Fibroblast of villous mesenchyme (primary cell): ENCODE measurements at places on chromosomes 12 and 14. TPM values are rescaled to one million over a fixed set of nuclear protein-coding genes. Genes with fewer than 3 reads are reported as not detected.

DNA sequence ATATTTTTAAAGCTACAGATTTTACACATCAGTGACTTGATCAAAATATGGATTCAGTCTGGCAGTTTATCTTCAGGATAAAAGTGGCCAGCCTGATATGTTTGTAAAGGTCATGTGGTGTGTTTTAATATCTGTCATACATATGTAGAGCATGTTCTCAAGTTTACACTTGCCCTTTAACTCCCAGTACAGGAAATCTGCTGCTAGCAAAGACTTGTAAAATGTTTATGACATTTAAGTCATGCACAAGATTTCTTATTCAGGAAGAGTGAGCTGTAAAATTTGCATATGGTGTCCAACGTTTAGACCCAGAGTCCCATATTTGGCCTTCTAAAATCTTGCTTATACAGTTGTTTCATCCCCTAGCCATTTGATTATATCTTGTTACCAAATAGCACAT is 197.5 kb upstream of the FLRT2 start:
- peak; percentile 45 for DNase-seq

PLEKHD1 gene
- total RNA-seq, result under 0.01 TPM in 1 of 2 replicates, not detected in the other

- peak; percentile 33 for DNase-seq
Observed at GRCh38 chr14:99389174-99389826, 91.4 kb downstream of the SETD3 start.

GPX2 gene
- total RNA-seq, result not detected in 2 replicates

- no peak for DNase-seq
Observed at GRCh38 chr14:38206689-38207376, 871 bp upstream of the SSTR1 start.

GRCh38 chr14:76268700-76269099 is 107.2 kb upstream of the ESRRB start:
- DNase-seq, result no peak

DNA sequence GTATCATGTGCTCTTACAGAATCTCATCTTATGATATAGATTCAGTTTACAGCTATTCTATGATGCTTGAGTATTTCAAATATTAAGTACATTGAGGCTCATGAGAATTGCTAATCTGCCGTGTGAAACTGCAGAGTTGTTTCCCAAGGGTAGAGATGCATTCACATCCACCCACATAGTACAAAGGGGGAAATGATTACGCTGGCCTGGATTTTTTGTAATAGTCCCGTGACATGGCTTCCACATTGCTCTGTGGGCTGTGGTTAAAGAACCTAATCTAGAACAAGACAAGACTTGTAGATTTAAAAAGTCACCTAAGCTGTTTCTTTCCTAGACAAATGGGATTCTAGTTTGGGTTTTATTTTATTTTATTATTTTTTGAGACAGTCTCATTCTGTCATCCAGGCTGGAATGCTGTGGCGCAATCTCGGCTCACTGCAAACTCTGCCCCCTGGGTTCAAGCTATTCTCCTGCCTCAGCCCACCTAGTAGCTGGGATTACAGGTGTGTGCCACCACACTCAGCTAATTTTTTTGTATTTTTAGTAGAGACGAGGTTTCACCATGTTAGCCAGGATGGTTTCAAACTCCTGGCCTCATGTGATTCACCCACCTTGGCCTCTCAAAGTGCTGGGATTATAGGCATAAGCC is 13.0 kb upstream of the RIOX1 start:
- DNase-seq, result no peak

DNA sequence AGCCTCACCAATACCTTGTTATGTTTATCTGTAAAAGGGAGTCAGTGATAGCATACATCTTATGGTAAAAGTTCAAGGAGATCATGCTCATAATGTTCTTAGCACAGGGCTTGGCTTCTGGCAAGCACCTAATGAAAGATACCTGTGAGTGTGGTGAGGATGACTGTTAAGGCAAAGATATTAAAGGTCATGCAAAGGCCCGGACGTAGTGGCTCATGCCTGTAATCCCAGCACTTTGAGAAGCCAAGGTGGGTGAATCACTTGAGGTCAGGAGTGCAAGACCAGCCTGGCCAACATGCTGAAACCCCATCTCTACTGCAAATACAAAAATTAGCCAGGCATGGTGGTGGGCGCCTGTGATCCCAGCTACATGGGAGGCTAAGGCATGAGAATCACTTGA is 425.9 kb upstream of the TBX3 start:
- no peak for DNase-seq

DNA sequence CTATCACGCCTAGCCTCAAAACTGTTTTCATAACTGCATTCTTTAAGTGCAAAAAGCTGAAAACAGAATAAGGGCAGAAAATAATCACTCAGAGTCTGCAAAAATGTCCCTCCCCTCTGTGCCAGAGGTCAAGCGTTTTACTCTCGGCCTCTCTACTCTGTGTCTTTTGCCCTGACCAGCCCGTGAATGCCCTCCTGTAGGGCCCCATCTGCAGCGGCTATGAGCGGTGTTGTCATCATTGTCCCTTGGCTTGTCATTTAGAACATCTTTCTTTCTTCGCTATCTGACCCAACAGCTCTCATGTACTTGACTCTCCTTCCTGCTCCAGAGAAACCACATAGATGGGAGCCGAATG is 21.7 kb downstream of the ELK3 start:
- DNase-seq, result no peak

DNA sequence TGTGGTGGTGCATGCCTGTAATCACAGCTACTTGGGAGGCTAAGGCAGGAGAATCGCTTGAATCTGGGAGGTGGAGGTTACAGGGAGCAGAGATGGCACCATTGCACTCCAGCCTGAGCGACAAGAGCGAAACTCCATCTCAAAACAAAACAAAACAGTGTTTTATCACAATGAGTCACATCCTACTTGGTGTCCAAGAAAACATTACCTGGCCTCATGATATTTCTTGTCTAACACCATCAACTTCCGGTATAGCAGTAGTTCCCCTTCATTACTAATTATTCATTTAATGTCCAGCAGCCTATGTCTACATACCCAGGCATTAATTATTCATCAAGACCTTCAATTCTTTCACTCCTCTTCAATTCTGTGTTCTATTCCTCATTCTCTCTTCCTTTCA is 115.5 kb downstream of the CCDC59 start:
- no peak for DNase-seq

PPP1R1A gene
- not detected in 2 replicates for total RNA-seq

ANKRD33 gene
- total RNA-seq, result not detected in 2 replicates

DNA sequence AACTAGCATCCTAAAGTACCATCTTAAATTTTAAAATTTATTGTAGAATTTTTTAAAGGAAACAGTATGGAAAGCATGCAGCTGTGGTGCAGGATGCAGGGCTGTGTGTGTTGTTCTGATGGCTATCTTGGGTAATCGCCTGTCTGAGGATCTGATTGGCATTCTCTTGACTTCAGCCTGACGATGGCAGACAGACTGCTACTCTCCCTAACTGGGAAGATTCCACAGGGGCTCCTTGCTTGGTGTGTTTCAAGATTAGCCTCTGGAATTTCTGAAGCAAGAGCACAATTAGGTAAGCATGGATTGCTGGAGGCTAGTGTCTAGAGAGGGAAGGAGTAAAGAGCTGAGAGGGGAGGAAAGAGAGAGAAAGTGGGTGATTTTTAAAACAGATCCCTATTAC is 696.8 kb upstream of the LRFN5 start:
- DNase-seq, result no peak

DNA sequence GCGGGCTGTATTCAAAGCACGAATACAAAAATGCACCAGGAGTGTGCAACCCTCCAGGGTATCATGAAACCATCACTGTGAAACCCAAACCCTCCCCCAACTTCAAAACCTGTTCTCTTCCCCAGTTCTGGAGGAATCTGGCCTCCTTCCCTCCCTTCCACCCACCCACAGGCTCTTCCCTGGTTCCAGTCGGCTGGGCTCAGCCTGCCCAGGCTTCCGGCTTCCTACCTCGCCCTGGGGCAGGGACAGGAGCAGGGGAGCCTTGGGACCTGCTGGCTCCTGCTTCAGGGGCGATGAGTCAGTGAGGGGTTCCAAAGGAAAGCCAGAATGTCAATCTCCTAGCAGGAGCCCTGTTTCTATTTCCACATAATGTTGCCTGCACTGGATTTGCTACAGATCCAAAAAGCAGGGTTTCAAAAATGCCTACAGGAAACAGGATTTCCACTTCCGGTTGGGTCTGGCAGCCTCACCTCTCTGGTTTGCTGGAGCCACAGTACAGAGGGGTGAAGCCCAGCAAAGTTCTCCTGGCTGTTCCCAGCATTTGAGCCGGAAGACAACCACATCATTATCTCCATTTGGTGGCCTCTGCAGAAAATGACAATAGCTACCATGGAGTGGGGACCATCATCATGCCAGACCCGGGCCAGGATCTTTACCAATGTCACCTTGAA is 278.3 kb downstream of the DPF3 start:
- DNase-seq, result peak; percentile 39

DNA sequence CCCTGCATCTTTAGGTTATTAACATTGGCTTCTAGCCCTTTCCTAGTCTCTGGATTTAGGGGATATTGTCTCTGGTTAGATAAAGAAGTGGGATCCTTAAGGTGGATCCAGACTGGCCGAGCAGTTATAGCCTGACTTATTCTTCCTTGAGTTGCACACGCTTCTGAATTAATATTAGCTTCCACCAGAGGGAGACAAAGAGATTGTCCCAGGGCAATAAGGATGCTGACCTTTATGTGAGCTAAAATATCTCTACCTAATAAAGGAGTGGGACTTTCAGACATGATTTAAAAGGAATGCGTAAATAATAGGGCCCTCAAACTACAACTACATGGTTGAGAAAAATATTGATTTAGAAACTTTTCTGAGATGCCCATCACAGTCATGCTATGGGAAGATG is 139.7 kb downstream of the SLCO1B3 start:
- peak; percentile 2 for DNase-seq

INHBC gene
- under 0.01 TPM in 1 of 2 replicates, not detected in the other for total RNA-seq

FSCB gene
- under 0.01 TPM in 1 of 2 replicates, not detected in the other for total RNA-seq

GRCh38 chr12:94783862-94784261 is 133.5 kb upstream of the TMCC3 start:
- DNase-seq, result peak; percentile 85

GRCh38 chr14:33163600-33163999 is 224.9 kb downstream of the NPAS3 start:
- DNase-seq, result no peak

PLA2G1B gene
- total RNA-seq, result not detected in 2 replicates

DNA sequence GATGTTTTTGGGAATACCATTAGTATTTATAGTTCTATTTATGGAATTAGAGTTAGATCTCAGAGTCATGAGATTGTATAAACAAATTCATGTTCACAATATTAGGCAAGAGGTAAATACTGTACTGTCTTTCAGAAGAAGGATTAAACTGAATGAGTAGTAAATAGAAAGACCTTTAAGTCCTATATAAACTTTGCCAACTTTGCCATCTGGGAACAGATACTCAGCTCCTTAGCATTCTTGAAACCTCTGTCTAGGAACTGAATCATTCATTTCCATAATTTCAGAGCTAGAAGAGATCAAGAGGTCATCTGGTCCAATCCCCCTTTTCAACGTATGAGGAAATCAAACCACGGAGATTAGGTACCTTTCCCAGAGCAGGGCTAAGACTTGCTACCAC is 141.1 kb downstream of the CAND1 start:
- DNase-seq, result no peak

GRCh38 chr12:2401040-2401439 is 348.3 kb downstream of the CACNA1C start:
- no peak for DNase-seq

DNA sequence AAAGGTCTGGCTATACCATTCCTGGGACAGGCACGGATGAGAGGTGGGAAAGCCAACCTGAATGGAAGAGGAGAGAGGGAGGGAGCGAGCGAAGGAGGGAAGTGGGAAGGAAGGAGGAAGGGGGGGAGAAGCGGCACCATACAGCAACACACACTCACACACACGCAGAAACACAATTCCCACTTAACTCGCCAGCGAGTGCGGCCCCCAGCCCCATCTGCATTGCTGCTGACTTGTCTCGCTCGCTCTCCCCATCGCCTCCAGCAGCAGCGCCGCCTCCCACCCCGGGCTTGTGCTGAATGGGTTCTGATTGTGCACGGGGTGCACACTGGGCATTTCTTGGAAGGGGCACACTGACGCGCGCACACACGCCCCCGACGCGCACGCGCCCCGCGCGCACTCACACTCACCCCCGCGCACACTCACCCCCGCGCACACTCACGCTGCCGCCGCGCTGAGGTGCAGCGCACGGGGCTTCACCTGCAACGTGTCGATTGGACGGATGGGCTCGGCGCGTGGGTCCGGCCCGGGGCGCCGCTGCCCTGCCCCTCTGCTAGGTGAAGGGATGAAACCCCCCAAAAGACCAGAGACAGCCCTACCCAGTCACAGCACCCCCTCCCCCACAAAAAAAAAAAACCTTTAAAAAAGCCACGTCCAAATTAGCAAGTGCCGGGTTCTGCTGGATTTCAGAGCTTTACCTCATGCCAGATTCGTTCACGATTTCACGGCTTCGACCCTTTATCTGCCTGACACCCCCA is 685 bp downstream of the GRIN2B start:
- DNase-seq, result no peak

DNA sequence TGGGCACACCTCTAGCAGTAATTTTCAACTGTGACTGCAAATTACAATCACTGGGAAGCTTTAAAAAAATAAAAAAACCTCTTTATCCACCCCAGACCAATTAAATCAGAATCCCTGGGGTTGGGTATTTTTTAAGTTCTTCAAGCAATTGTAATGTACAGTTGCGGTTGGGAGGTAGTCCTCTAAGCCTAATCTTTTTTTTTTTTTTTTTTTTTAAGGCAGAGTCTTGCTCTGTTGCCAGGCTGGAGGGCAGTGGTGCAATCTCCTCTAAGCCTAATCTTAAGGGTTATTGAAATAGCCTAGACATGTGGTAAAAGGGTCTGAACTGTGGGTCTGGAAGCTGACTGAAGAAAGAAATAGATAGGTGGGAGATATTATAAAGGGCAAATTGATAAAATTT is 230.5 kb downstream of the AKAP6 start:
- DNase-seq, result peak; percentile 80

MIP gene
- not detected in 2 replicates for total RNA-seq

DNA sequence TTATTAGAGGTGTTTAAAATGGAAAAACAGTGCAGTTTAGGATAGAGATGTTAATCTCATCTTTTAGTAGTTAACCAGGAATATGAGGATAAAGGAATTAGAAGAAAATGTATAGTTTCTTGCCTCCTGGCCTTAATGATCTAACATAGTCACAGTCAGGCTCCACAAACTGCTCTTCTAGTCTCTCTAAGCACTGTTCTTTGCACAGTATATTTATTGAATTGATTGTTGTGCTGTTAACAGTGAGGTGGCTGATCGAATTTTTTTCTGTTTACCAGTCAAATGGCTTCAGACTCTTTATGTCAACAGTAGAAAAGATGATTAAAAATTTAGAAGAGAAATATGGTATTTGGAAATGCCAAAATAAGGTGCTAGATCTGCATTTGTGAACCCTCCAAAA is 37.8 kb downstream of the ATF7IP start:
- DNase-seq, result no peak

DNA sequence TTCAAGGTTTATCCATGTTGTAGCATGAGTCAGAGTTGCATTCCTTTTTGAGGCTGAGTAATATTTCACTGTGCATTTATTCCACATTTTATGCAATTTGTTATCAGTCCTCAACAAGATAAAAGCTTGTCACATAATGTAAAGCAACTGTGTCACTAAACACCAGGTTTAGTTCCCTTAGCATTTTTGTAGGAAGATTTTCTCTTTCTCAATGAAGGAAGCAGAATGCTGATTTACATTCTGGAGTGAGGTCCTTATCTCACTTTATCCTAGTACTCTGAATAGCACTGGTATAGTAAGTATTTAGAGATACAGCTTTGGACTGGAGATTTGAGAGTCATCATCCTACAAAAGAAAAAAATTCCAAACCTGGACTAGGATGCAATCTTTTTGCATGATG is 9.8 kb upstream of the EXD2 start:
- no peak for DNase-seq
